Spleen (tissue), 13 donors: ENCODE measurements at places on chromosomes 16 and 17. TPM values are rescaled to one million over a fixed set of nuclear protein-coding genes. Genes with fewer than 3 reads are reported as not detected.

ITGAE gene
- 28.3 TPM for total RNA-seq

CRHR1 gene
- not detected for total RNA-seq

ANKFN1 gene
- 0.58 TPM for total RNA-seq

DNA sequence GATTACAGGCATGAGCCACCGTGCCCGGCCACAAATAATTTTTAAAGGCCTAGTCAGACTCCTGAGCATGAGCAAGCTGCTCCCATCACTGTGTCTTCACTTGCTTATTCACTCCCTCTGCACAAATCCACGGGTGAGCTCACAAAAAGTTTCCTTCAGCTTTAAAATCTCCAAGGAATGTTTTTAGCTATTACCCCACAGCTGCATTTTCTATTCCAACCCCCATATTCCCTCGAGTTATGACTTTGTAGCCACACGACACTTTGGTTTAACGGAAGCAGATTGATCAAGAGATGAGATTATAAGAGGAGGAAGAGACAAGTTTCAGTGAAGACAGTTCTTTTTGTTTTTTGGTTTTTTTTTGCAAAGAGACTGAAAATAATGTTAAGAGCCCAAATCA lies 49.1 kb upstream of the SLC25A19 start:
- peak overlapping the region; percentile 76 for H3K27ac ChIP-seq
- no peak overlapping the region for H3K4me3 ChIP-seq
- H3K4me1 ChIP-seq = peaks cover 83% of the 10 kb centered on the region
- no peaks in the 10 kb centered on the region for H3K36me3 ChIP-seq
- no peak for DNase-seq

- H3K27ac ChIP-seq = no peak overlapping the region
- DNase-seq = peak; percentile 28
- H3K4me1 ChIP-seq = peaks cover 22% of the 10 kb centered on the region
- no peaks in the 10 kb centered on the region for H3K27me3 ChIP-seq
- H3K4me3 ChIP-seq = no peak overlapping the region
- H3K36me3 ChIP-seq = peaks cover 53% of the 10 kb centered on the region
Observed at GRCh38 chr17:68432086-68432864, 25.0 kb downstream of the WIPI1 start.

GRCh38 chr17:29495011-29495410 lies 71.8 kb downstream of the ABHD15 start:
- no peak overlapping the region for H3K27ac ChIP-seq
- DNase-seq = no peak
- no peak overlapping the region for H3K4me3 ChIP-seq
- no peaks in the 10 kb centered on the region for H3K4me1 ChIP-seq
- H3K36me3 ChIP-seq = peaks cover 55% of the 10 kb centered on the region
- H3K27me3 ChIP-seq = no peaks in the 10 kb centered on the region

USP43 gene
- total RNA-seq = 0.26 TPM

- no peaks in the 10 kb centered on the region for H3K27me3 ChIP-seq
- peak overlapping the region; percentile 86 for H3K27ac ChIP-seq
- no peaks in the 10 kb centered on the region for H3K36me3 ChIP-seq
- H3K4me1 ChIP-seq = peaks cover 100% of the 10 kb centered on the region
- H3K4me3 ChIP-seq = no peak overlapping the region
Observed at GRCh38 chr16:24989494-24989893, 25.7 kb downstream of the ARHGAP17 start.

EVI2B gene
- total RNA-seq = 115 TPM

DNA sequence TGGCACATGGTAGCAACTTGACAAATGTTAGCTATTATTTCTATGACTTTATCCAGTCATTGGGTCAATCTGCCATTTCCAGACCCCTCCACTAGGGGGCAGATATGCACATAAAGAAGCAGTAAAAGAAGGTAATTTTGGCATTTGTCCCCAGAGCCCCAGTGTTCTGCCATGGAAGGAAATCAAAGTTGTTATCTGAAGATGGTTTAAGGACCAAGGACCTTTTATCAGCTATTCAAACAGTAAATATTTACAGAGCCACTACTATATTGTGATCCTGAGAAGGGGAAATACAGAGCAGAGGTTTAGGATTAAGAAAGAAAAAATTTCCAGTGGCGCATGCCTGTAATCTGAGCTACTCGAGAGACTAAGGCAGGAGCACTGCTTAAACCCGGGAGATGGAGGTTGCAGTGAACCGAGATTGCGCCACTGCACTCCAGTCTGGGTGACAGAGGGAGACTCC lies 20.0 kb downstream of the TRAF4 start:
- H3K27ac ChIP-seq = no peak overlapping the region
- no peaks in the 10 kb centered on the region for H3K36me3 ChIP-seq
- H3K4me3 ChIP-seq = no peak overlapping the region
- no peak for DNase-seq
- H3K27me3 ChIP-seq = no peaks in the 10 kb centered on the region

TAT gene
- not detected for total RNA-seq
